ENCODE measurements at places on chromosomes 2 and 18. TPM values are rescaled to one million over a fixed set of nuclear protein-coding genes. Genes with fewer than 3 reads are reported as not detected.

Gene RGPD3
- total RNA-seq, result 0.42 TPM

Gene ARHGAP28
- total RNA-seq, result 1.7 TPM

Gene SMCHD1
- 47.9 TPM for total RNA-seq

Gene ECEL1
- 1.6 TPM for total RNA-seq

Gene DIPK1C
- 0.45 TPM for total RNA-seq

Gene IL1RN
- 0.40 TPM for total RNA-seq

Gene PLCD4
- 5.8 TPM for total RNA-seq

Gene HK2
- 2.2 TPM for total RNA-seq

Gene CNGA3
- 13.7 TPM for total RNA-seq

Gene TGIF1
- 48.9 TPM for total RNA-seq

Gene SMPD4
- total RNA-seq, result 39.4 TPM

Gene NEMP2
- 2.5 TPM for total RNA-seq

Gene SNORC
- total RNA-seq, result 0.75 TPM

GRCh38 chr2:53183581-53183980, 584.0 kb upstream of the CHAC2 start:
- DNase-seq, result no peak

GRCh38 chr2:62319070-62319469, 123.2 kb downstream of the B3GNT2 start:
- DNase-seq, result no peak

DNA sequence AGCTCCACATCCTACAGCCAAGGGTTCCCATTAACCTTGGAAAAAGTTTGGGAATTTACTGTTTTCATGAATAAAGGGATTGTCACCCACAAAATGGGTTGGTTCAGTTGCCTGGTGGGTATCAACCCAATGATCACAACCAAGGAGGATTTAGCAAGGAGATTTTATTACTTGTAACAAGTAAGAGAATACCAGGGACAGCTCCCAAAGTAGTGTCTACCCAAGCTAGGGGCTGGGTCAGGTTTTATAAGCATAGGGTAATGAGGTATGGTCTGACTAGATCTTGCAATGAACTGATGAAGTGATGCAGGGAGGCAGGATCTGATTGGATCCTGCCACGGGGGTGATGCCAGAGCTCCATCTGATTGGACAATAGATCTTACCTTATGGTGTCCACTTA, 681.8 kb downstream of the SLC4A3 start:
- no peak for DNase-seq

DNA sequence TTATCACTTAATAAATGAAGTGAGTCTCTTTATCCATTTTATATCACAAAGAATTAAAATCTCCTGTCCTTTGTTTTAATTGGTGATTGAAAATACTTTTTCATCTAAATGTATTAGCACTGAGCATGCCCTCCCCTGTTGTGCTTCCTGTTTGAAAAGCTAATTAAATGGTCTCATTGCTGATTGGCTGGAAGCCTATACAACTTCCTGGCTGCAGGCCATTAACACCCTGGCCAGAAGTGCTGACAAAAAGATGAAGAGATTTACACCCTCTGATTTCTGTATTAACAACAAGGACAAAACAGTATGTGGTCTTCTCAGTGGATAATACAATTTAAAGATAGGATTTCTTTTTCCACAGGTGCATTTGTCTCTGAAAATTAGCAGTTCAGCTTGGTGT, 548.0 kb downstream of the DCC start:
- DNase-seq, result no peak

DNA sequence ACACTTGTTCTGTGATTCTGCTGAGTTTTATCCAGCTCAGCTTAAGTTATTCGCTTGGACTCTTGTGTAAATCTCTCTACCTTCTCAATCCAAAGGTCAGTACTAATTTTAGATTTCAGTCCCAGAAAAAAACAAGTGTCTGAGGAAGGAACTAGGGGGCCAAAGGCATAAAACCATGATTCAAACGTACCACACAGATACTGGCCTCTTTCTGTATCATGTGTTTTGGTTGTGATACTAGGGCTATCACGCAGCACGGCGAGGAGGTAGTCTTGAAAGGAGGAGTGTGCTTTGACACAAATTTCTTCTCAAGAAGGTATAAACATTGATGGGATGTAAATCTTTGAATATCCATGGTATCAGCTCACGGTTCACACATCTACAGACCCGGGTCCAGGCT, 8.3 kb downstream of the SERPINE2 start:
- DNase-seq, result no peak

GRCh38 chr2:176085861-176086771, 2.4 kb upstream of the EVX2 start:
- DNase-seq, result no peak

GRCh38 chr2:235054919-235055318, 103.1 kb downstream of the SH3BP4 start:
- no peak for DNase-seq

DNA sequence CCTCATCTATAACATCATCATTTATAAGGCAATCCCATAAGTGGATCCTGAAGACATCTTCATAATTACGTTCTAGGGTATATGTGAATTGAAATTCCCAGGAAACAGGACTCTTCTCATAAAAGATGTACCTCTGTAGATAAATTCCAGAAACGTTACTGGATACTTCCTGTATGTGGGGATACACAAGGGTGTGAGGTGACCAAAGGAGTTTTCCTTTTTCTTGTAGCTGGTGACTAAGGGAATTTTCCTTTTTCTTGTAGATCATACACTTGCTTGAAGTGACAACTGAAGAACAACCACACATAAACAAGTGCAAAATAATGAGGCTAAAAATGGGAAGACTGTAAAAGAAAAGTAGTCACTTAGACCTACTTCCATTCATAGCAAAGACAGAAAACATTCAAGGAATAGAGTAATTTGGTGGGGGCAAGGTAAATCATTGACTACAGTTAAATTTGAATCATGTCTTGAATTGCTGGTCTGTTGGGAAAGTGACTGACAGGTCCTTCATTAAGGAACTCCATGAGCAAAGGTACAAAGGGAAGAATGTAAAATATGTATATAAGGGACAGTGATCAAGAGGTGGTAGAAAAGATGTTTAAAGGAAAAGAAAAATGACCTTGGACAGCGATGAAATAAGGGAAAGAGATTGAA, 53.2 kb upstream of the UBE2E3 start:
- DNase-seq, result no peak

DNA sequence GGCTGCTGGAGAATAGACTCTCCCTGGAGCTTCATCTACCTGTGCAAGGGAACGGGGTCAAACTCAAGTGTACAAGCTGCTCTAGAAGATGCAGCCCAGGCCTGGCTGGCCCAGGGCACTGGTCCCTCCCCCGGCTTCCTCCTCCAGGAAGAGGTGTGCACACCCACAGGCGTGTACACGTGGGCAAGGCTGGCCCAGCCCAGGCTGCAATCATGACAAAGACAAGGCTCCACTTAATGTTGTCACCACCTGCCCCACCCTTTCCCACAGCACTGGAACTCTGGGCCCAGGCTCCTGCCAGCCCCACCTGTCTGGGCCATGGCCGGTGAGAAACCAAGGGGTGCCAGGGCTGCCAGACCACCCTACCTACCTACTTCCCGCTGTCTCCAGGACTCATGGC, 29.6 kb upstream of the ALPP start:
- DNase-seq, result no peak

GRCh38 chr18:57792631-57793301, 10.3 kb downstream of the ATP8B1 start:
- no peak for DNase-seq

DNA sequence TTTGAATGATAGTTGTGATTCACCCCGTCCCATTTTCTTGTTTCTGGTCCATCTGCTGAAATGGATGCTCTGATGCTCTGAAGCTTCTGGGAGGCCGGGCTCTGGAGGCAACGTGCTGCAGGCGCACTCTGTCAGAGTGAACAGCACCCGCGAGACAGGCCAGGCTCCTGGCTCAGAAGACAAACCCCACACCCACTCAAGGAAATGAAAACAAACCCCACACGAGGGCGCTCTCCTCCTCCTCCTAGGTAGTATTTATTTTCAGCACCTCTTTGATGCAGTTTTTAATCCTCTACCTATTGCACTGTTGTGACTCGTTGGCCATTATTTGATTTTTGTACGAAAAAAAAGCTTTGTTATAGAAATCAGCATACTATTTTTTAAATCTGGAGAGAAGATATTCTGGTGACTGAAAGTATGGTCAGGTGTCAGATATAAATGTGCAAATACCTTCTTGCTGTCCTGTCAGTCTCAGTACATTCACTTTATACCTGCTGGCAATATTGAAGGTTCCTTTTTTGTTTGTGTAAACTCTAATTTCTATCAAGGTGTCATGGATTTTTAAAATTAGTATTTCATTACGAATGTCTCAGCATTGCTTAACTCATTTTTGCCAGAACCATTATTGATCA, 10.3 kb upstream of the CHST10 start:
- peak; percentile 90 for DNase-seq

DNA sequence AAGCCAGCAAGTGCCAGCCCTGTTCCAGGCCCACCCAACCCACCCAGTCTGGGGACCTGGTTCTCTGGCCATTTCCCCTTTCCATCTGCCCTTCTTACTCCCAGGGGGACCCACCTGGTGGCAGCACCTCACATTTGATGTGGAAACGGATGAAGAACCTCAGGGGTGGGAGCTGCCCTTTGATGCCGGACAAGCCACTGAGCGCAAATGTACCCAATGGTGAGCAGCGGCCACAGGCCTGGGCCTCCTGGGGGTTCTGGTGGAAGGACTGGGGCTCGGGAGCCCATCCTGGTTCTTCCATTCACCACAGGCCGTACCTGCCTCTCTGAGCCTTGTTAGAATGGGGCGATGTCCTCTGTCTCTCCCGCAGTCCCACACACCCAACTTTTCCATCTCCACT, 84.7 kb downstream of the EPAS1 start:
- DNase-seq, result no peak

DNA sequence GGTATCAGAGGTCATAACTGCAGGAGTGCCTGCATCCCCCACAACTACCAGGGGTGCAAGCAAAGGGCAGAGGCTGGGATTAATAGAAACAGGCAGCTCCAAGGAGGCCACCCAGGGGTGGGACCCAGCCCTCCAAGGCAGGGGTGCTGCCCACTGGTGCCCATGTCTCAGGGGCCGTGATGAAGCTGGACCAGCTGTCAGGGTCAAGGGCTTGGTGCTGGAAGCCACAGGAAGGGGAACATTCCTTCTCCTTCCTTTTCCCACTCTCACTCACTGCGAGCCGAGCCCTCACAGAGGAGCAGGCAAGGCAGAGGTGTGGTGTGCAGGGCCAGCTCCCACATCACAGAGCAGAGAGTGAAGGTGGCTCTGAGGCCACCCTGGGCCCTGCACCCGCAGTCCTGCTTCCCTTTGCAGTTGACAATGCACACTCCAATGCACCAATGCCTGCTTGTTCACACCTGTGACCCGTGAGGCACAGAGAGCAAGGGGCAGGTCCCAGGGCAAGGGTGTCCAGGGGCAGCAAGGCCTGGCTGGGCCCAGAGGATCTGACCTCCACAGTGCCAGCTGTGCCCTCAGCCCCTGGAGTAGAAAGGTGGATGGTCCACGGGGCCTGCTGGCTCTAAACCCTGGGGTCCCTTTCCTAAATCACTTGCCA, 28.7 kb downstream of the MLPH start:
- no peak for DNase-seq

DNA sequence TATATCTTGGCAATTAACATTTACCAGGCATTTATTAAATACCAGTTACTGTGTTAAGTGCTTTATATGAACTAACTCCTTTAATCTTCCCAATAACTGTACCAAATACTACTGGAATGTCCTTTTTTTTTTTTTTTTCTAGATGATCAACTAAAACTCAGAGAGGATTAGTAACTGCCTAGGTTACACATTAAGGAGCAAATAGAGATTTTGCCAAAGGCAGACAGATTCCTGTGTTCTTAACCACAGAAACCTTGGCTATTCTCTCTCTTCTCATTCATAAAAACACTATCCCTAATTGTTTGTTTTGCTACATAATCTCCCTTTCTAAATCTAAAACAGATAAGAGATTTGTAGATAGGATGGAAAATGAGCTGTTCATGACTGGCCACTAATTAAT, 13.3 kb downstream of the DHX57 start:
- no peak for DNase-seq

DNA sequence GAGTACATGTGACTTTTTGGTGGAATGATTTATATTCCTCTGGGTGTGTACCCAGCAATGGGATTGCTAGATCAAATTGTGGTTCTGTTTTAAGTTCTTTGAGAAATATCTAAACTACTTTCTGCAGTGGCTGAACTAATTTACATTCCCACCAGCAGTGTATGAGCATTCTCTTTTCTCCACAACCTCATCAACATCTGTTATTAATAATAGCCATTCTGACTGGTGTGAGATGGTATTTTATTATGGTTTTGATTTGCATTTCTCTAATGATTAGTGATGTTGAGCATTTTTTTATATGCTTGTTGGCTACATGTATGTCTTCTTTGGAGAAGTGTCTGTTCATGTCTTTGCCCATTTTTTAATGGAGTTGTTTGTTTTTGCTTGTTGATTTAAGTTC, 267.4 kb upstream of the NT5C1B start:
- no peak for DNase-seq

GRCh38 chr2:30270166-30270565, 38.8 kb downstream of the LBH start:
- no peak for DNase-seq

GRCh38 chr2:132373391-132374135, 43.0 kb upstream of the GPR39 start:
- no peak for DNase-seq

DNA sequence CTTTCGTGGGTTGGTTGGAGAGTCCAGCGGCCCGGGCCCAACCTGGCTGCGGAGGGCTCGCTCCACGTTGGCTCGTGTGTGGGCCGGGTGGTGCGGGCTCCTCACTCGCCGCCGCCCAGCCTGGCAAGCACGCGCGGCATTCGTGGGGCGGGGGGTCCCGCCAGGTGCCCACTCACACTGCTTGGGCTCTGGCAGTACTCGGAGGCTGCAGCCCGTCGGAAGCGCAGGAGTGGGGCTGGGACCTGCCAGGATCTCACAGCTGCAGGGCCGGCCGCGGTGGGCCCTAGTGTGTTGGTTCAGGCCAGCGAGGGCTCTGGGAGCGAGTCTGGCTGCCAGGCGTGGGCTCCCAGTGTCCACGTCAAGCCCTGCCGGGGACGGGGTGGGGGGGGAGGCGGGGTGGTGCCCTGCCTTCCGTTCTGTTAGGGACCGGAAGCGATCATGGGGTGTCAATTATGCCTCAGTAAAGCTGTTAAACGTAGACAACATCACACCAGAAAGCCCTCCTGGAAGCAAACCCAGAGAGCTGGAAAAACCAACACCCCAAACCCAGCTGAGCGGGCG, 1.0 kb upstream of the HS6ST1 start:
- DNase-seq, result peak; percentile 62

- DNase-seq, result no peak
These were observed 43.9 kb upstream of the PCBP1 start for GRCh38 chr2:70043252-70043875.

- no peak for DNase-seq
These were observed 145.0 kb downstream of the HDAC4 start for GRCh38 chr2:239255628-239256349.

- peak; percentile 60 for DNase-seq
These were observed 256.1 kb downstream of the NCKAP5 start for GRCh38 chr2:133312038-133312729.

DNA sequence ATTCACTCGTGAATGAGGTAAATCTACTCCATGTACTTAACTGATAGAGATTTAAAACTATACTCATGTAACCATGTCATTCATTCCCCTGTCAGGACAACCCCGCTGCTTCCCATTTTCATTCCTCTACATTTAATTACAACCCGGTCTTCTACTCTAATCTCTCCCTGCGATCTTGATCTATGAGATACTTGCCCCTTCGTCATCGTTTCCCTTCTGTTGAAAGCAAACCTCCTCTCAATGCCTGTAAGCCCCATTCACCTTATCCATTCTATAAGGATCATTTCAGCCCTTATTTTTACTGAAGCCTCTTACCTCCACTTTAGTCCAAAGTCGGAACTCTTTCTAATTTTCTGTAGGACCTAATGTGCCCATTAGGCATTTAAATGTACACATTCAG, 492.6 kb downstream of the DPP10 start:
- no peak for DNase-seq

- DNase-seq, result no peak
These were observed 94.4 kb downstream of the CRIM1 start for GRCh38 chr2:36449943-36450392.

Measured in esophagus muscularis mucosa (tissue), 4 donors.